Retina (tissue), 1 donor: ENCODE measurements at places on chromosomes 7 and 10.

DNA sequence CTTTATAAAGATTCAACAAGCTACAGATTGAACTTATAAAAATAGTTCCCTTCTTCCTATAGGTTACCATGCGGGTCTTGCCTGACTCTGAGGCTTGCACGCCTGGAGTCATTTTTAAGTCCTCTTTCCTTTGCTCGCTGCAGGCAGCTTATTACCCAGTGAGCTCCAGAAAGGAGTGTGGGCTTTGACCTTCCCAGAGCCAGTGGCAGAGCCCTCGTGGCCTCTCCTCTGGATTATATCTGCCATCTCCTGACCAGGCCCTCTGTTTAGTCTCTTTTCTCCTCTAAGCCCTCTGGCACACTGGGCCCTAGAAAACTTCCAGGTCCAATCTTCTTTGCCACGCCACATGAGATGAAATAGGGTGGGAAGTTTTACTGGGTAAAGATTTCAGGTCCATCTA, 39.9 kb upstream of the EZH2 start:
- no peak for DNase-seq

- no peak for DNase-seq
Observed at GRCh38 chr7:106552645-106553445, 108.1 kb downstream of the CCDC71L start.

DNA sequence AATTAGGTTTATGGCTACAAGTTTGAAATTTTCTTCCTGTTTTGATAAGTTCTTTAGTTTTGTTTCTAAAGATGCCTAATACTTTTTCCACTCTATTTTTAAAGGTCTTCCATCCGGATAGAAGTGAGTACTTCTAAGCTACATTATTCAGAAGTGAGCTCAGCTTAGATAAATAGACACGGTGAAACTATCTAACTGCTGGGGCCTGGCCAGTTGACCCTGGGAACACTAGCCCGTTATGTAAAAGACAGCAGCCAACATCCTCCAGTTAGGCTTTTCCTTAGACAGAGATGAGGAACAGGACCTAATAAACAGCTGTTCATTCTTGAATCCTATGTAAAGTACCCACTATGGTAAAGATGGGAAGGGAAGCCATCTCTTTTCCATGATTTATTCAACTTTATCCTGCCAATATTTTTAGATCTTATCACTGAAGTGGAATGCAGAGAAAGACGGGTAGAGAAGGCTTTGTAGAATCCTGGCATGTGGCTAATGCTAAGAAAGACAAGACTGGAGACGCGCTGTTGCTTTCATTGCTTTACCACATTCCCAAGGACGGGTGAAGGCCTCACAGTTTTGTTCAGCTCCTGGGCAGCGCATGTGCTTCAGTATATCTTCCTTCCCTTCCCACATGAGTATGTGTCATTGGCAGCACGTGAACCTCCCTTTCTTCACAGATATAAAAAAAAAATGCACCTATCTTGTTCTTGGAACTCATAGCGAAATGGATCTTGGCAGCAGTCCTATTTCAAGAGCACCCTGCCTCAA, 340.0 kb upstream of the MEOX2 start:
- DNase-seq = no peak

GRCh38 chr10:57338823-57339558, 928.7 kb downstream of the IPMK start:
- DNase-seq = no peak

DNA sequence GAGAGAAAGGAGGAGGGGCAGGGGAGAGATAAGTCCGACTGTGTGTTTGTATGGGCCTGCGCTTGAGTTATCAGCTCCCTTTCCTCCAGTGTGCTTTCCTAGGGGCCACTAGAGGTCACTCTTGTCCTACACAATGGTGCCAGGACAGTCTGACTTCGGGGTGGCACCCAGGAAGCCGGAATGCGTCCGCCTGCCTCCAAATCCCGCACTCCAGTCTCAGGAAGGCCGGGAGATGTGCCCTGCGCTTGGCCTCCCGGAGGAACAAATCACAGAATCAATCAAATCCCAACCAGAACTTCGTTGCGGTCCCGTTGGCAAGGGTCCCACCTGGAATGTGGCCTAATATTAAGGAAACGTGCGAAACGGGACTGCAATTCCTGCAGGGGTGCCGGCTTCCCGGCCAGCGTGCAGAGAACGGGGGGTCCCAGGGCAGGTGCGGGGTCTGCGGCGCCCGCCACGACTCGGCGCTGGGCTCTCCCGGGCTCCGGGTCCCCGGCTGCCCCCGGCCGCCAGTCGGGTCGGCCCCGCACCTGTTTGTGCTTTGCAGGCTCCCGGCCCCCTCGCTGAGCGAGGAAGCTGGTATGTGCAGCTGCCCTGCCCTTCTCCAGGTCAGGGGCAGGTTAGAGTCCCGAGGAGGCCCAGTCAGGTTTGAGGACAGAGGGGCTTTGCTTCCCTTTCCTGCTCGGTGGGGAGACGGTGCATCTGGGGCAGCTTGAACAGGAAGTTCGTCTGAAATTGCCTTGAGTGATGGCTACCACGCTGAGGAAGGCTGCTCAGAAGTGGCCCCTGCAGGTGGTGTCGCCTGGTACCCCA, 21.0 kb upstream of the HPS1 start:
- DNase-seq = peak; percentile 88

- no peak for DNase-seq
Observed at GRCh38 chr10:88975377-88975720, 15.2 kb upstream of the FAS start.

DNA sequence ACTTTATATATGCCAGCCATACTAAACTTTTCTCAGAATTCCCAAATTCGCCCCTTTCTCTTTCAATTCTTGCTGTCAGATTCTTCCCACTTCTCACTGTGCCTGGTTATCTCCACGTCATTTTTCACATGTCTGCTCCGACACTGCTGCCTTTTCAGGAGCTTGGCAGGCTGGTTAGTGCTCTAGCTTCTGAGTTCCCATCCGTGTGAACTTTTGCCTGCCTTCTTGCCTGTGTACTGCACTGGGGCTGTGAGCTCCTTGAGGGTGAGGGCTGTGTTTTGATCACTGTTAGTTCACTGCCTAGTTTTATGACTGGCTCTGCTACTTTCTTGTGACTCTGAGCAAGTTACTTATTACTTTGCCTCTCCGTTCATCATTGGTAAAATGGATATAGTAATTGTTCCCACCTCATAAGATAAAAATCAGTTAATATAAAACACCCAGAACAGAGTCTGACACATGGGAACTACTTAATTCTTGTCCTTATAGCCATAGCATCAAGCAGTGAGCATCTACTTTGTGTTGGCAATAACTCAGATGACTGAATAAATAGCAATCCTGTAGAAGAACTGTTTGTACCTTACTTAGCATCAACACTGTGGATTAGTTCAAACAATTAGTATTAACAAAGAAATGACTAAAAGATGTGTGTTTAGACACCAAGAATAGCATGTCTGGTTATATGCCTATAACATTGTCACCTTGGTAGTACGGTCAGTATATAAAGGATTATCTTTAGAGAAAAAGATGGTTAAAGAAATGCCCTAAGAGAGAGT, 5.5 kb downstream of the GSTO1 start:
- DNase-seq = no peak

GRCh38 chr10:61877887-61878739, 23.4 kb upstream of the ARID5B start:
- no peak for DNase-seq

GRCh38 chr7:4531236-4531635, 150.9 kb upstream of the FOXK1 start:
- no peak for DNase-seq

- DNase-seq = no peak
Observed at GRCh38 chr10:49139846-49140195, 6.0 kb upstream of the FAM170B start.

DNA sequence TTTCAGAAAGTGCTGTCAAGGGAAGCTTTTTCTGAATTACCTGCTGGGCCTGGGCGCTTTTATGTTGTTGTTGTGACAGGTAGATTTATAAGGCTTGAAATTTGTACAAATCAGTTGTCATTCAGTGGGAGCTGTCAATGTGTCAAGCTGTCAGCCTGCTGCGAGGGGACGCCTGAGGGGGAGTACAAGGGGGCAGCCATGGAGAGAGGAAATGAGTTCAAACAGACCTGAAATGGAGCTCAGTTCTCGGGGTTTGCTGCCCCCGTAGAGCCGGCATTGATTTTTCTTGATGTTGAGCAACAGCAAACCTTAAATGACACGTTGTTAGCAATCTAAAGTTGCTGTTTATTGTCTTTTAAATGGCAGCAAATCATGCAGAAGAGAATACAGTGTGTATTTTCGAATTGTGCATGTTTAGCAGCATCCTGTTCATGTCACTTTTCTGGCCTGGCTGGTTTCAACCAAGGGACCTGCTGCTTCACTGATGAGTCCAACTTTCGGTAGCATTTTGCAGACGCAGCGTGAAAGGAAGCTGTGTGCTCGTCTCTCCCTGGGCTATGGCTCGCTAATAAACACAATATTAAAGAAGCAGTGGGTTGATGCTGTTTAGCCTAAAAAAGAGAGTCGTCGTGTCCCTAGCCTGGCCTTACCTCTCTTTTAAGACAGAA, 166.5 kb downstream of the LRMDA start:
- peak; percentile 45 for DNase-seq

- DNase-seq = no peak
Observed at GRCh38 chr7:86844608-86845007, 200.9 kb downstream of the GRM3 start.

- no peak for DNase-seq
Observed at GRCh38 chr7:137597856-137598255, 248.9 kb downstream of the DGKI start.

DNA sequence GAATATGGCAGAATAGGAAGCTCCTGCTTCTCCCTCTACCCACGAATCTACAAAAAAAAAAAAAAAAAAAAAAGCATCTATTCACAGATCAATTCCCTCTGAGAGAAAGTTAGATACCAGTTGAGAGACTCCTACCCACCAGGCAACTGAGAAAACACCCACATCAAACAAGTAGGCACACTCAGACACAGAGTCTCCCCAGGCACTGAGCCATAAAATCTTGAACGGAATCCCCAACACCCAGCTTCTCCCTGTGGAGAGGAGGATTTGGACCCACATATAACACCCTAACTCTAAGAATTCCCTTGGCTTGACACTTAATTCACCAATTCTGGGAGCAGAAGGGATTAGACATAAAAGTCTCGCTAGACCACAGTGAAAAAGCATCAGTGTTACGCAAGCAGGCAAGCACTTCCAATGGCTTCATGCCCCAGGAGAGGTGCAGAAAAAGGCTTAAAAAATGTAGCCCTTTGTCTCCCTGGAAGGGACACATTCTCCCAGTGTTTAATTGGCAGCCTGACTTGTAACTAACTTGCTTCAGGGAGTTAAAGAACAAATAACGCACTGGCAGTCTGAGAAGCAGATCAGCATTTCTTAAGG, 192.2 kb downstream of the ELAPOR2 start:
- DNase-seq = peak; percentile 9
